ENCODE measurements at places on chromosomes 1 and 21. TPM values are rescaled to one million over a fixed set of nuclear protein-coding genes. Genes with fewer than 3 reads are reported as not detected.

Gene LCE1B
- total RNA-seq = not detected

Gene KCND3
- total RNA-seq = 5.2 TPM

Gene SPRR3
- not detected for total RNA-seq

GRCh38 chr1:227893949-227894721 lies 53.6 kb downstream of the WNT9A start:
- no peak overlapping the region for H3K4me3 ChIP-seq
- no peaks in the 10 kb centered on the region for H3K4me1 ChIP-seq
- no peaks in the 10 kb centered on the region for H3K27me3 ChIP-seq
- peak; percentile 18 for DNase-seq

DNA sequence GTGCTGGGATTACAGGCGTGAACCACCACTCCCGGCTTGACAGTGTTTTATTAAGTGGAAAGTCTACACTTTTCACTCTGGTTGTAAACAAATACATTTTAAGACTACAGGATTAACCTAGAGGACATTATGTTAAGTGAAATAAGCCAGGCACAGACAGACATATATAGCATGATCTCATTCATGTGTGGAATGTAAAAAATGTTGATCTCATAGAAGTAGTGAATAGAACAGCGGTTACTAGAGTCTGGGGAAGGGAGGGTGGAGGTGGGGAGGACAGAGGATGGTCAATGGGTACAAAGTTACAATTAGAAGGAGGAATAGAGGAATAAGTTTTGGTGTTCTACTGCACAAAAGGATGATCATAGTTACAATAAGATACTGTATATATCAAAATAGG lies 16.9 kb downstream of the CTH start:
- no peak overlapping the region for H3K4me3 ChIP-seq
- no peaks in the 10 kb centered on the region for H3K4me1 ChIP-seq
- H3K27ac ChIP-seq = no peak overlapping the region
- H3K27me3 ChIP-seq = no peaks in the 10 kb centered on the region
- no peak for DNase-seq

DNA sequence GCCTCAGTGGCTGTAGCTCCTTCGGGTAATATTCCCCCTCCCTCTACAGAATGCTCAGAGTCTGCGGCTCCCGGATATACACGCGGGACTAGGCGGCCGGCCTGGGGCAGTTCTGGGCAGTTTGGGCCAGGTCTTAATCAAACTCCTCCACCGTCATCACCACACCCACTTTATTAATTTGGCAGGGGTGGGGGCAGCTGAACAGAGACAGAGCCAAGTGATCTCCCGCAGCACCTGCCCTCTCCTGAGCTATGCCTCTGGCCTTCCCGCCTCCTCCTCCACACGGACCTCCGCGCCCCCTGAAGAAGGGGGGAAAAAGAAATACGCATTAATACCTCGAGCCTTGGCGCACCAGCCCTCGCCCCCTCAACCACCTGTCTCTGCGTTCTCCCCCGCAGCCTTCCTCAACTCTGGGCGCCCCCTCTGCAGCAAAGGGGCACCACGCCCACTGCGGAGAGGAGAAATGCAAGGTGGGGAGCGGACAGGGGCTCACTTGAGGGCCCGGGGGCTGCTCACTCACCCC lies 42.6 kb downstream of the CD34 start:
- DNase-seq = peak; percentile 68
- peaks cover 88% of the 10 kb centered on the region for H3K4me1 ChIP-seq
- H3K36me3 ChIP-seq = no peaks in the 10 kb centered on the region
- H3K4me3 ChIP-seq = peak overlapping the region; percentile 91
- peak overlapping the region; percentile 100 for H3K27ac ChIP-seq

GRCh38 chr1:1381294-1381693 lies 6.3 kb upstream of the AURKAIP1 start:
- DNase-seq = no peak
- H3K27me3 ChIP-seq = no peaks in the 10 kb centered on the region
- no peak overlapping the region for H3K4me3 ChIP-seq
- peaks cover under 1% of the 10 kb centered on the region for H3K4me1 ChIP-seq

DNA sequence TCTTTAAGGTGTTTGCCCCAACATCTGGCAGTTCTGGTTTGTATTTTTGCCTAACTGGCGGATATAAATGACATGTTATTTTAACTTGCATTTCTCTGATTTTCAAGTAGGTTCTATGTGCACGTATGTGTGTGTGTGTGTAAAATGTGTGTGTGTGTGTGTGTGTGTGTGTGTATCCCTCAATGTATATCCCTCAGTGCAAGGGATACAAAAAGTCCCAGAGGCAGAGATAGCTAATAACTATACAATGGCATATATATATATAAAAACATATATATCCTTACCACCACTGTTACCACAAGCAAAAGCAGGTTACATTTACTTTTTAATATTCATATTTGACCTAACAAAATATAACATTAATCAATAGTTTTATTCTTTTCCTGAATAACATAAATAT lies 95.0 kb upstream of the NR5A2 start:
- H3K27ac ChIP-seq = no peak overlapping the region

DNA sequence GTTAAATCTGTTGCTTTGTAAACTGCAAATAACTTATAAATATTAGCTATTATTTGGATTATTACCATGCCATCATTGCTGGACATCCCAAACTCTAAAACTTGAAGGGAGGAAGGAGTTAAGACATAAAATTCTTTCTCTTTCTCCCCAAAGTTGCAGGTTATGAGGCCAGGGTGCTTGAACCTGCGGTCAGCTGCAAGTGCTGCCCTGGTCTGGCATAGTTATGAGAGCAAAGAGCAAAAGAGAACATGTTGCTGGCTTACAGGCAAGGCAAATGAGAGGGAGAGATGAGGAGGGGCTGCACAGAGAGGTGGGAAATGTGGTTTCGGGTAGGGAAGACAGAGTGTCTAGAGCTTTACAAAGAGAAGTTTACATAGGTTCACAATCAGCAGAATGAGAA lies 30.8 kb downstream of the GADD45A start:
- no peak overlapping the region for H3K27ac ChIP-seq
- no peaks in the 10 kb centered on the region for H3K27me3 ChIP-seq
- no peaks in the 10 kb centered on the region for H3K36me3 ChIP-seq
- H3K4me3 ChIP-seq = no peak overlapping the region
- no peak for DNase-seq
- peaks cover 12% of the 10 kb centered on the region for H3K4me1 ChIP-seq

DNA sequence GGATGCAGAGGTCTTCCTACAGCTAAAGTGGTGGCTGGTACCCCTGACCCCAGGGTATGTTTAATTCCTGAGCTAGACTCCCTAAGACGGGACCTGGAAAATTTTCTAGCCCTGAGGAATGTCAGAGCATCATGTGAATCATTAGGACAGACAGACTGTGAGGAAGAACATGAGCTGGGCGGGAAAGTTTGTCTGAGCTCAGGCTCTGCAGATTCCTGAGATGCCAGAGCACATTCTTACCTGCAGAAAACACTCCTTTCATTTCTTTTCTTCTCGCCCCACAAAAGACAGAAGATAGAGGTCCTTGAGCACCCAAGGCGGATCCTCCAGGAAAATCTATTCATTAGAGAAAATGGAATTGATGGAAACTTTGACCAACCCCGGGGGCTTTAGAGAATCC lies 6.5 kb downstream of the CAPN2 start:
- H3K27me3 ChIP-seq = no peaks in the 10 kb centered on the region
- H3K27ac ChIP-seq = peak overlapping the region; percentile 85
- peaks cover 69% of the 10 kb centered on the region for H3K4me1 ChIP-seq

GRCh38 chr1:36128126-36128904 lies 3.3 kb upstream of the COL8A2 start:
- H3K4me3 ChIP-seq = no peak overlapping the region
- DNase-seq = no peak
- no peak overlapping the region for H3K27ac ChIP-seq
- peaks cover 6% of the 10 kb centered on the region for H3K4me1 ChIP-seq
- no peaks in the 10 kb centered on the region for H3K36me3 ChIP-seq
